Ammon's horn (tissue), 1 donor: ENCODE measurements at places on chromosomes 7 and 10.

GRCh38 chr7:50538478-50538877 lies 26.7 kb downstream of the DDC start:
- no peak for DNase-seq

GRCh38 chr7:8217200-8218068 lies 44.5 kb downstream of the ICA1 start:
- peak; percentile 80 for DNase-seq

DNA sequence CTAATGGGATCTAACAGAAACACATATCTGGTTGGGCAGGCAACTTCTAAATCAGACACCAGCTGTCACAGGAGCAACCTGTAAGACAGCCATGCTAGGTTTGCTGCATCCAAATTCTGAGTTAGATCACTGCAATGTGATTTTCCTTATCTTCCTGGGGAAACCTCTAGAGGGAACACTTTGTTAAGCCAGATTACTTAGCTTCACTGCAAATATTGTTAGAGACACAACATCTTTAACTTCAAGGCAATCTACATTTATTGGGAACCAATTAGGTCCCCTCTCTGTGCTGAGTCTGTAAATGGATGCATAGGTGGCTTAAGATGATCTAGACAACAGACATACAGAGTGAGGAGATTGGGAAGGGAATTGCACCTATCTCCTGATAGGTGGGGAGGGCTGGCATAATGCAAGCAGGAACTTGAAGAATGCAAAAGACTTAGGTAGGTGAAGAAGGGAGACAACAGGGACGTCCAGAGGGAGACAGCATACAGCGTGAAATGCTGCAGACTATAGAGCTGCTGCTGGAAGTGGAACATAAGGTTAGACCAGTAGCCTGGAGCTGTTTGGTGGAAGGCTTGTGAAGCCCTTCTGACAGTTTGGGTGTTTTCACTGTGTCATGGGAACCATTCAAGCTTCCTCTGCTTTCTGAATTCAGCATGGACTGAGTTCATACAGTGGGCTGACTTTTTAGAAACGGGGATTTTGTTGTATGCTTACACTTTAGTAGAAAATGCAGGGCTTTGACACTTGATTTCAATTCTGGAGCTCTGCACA lies 109.8 kb upstream of the ELMO1 start:
- DNase-seq = no peak

DNA sequence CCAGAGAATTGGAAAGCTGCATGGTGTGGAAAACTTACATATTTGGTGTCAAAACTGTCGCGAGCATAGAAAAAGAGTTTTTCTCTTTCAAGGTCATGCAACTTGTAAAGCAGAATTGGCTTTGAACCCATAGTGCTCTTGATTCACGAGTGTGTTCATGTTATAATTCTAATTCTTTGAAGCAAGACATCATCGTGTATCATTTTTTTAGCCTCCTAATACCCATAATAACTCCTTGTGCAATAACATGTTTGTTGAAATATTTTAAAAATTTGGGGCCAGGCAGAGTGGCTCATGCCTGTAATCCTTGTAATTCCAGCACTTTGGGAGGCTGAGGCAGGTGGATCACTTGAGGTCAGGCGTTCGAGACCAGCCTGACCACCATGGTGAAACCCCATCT lies 4.2 kb downstream of the CCL24 start:
- no peak for DNase-seq

DNA sequence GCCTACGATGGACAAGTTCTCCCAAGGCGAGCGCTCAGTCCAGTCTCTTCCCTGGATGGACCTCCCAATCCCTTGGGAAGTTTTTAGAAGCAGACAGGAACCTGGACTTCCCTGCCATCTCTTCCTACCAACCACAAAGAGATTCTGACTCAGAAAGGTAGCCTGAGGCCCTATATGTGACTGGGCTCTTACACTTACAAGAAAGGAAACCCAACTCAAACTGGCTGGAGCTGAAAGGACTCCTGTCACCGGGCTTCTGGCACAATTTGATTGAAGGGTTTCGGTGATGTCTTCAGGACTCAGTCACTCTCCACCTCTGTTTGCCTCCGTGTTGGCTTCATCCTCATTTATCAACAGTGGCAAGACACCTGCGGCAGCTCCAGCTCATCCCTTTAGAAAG lies 3.7 kb upstream of the COL13A1 start:
- DNase-seq = no peak

GRCh38 chr7:121076350-121077164 lies 88.0 kb downstream of the CPED1 start:
- DNase-seq = no peak

GRCh38 chr10:102431452-102432124 lies 786 bp downstream of the CUEDC2 start:
- no peak for DNase-seq

GRCh38 chr10:119237722-119238436 lies 30.5 kb downstream of the GRK5 start:
- DNase-seq = no peak

GRCh38 chr10:132158122-132158741 lies 28.5 kb upstream of the DPYSL4 start:
- DNase-seq = no peak

- no peak for DNase-seq
Measured at GRCh38 chr7:93944673-93945072, 23.1 kb downstream of the GNG11 start.

DNA sequence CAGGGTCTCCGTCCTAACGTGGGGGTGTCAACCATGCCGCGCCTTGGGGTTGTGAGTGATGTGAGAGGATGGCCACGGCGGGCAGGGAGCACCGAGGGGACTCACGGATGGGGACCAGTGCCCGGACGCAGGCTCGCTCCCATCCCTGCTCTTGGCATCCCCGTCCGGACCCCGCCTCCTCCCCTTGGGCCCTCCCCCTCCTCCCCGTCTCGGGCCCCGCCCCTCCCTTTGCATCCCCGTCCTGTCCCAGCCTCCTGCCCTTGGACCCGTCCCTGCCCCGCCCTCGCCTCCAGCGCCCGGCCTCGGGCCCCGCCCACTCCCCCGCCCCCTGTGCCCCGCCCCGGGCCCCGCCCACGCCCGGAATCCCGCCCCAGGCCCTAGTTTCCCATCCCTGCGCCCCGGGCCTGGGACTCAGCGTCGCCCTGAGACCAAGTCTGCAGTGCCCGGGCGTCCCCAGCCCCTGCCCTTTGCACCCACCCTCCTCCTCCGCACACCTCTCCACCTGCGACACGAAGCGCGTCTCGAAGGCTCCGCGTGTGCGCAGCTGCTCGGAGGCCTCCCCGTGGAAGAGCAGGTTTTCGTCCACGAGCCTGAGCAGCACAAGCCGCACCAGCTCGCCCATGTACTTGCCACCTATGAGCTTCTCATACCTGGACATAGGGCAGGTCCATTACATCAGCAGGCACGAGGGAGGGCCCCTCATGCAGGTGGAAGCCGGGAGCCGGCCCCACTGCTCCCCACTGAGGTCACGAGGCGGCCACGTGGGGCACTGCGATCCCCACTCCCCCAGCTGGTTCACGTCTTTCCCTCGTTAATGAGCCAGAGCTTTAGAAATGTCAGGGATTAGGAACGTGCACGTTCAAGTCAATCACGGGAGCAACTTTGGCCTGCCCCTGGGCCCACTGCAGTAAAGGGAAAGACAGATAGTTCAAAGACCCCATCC lies 5.1 kb upstream of the MYL7 start:
- peak; percentile 83 for DNase-seq

DNA sequence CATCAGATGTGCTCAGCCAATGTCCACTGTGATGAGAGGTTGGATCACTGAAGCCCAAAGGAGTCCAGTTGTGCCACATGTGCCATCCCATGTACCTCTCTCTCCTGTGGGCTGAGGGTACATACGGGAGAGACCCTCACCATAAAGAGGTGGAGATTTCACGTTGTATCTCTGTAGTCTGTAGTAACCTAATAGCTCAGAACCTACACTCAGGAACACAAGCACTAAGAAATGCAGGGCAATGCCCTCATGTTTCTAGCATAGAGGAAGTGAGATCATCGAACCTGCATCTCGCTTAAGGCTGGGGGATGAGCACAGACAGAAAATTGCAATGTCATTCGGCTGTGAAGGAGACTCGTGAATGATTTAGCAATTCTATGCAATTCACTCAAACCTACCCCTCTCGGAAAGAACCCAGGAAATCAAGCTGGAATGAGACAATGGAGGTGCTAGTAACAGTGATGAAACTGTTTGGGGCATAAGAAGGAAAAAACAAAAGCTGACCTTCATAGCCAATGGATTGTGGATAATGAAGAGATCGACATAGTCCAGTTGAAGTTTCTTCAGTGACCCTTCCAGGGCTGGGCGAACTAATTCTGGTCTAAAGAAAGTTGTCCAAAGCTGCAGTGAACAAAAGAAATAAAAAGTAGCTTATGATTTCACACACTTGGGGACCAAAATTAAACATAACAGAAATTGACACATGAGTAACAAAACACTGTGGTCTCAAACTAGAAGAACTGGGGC lies 80.3 kb upstream of the UCN3 start:
- no peak for DNase-seq

- no peak for DNase-seq
Measured at GRCh38 chr10:16602104-16602775, 80.6 kb upstream of the C1QL3 start.

- DNase-seq = peak; percentile 85
Measured at GRCh38 chr10:88386821-88387773, 196.0 kb downstream of the RNLS start.

DNA sequence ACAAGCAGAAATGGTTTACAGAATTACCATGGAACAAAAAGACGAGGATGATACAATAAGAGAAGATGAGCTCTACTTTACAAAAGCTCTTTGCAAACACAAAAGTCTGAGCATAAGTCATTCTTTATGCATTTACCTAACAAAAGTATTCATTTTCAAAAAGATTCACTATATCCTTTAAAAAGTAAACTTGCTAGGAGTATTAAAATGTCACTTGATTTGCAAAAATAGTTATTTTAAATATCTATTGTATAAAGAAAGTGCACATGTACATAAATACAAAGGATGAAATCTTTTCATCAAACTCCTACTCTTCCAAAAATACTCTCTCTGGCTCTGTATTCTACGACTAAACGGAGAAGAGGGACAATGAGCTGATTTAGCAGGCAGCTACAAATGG lies 146.4 kb upstream of the STEAP1 start:
- DNase-seq = no peak

DNA sequence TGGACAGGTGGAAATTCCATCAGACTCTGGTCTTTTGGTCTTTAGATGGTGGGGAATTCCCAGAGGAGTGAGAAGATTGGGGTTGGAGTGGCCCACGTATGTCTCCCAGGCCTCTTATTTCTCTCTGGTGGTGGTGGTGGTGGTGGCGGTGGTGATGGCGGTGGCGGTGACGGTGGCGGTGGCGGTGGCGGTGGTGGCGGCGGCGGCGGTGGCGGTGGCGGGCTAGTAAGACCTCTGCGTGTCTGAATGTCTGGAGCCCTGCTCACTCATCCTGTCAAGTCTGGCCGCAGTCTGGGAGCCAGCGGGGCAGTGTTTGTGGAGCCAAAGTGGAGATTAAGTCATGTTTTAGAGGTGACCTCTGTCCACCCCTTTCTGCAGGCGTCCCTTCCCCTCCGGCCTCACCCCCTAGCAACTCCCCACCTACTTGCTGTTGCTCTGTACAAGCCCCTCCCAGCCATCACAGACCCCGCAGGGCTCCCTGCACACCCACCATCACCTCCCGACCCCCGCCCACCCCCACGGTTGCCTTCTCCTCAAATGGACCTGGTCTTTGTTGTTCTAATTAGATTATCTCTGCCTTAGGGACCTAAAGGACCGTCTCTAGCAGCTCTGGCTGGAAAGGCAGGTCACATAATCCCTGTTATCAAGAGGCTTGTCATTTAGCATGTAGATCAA lies 165.0 kb upstream of the TBX20 start:
- no peak for DNase-seq

DNA sequence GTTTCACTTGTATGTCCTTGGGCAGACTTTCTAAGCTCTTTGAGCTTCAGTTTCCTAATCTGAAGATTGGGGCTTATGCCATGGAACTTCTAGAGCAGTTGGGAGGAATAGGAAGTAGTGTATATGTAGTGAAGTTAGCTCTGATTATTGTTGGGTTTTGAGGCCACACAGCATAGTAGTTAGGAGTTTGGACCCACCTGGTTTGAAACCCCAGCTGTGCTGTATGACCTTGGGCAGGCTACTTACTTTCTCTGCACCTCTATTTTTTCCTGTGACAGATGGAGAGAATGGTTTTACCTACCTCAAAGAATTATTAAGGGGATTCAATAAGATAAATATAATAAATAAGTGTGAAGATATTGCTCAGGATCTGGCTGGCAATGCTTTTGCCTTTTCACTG lies 61.4 kb upstream of the ADRB1 start:
- no peak for DNase-seq

- no peak for DNase-seq
Measured at GRCh38 chr7:87480386-87480785, 4.9 kb upstream of the ABCB4 start.

DNA sequence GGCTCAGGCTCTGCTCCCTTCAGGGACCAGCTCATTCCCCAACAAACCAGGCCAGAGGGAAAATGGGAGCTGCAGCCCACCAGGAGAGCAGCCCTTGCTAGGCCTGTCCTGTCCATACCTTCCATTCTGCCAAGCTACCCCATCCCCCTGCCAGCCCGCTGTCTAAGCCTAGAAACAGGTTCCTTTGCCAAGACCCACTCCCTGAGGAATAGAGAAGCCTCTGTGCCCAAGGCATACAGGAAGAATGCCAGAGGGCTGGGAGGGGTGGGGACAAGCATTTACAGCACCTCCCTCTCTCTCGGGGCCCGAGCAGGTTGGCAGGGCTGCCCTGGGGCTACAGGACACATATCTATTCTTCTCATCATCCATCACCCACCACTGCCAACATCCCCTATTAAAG lies 178.3 kb downstream of the GRID1 start:
- peak; percentile 78 for DNase-seq

GRCh38 chr10:84715911-84716310 lies 387.5 kb downstream of the CCSER2 start:
- peak; percentile 10 for DNase-seq

GRCh38 chr7:117386110-117386706 lies 41.1 kb downstream of the ASZ1 start:
- DNase-seq = no peak

DNA sequence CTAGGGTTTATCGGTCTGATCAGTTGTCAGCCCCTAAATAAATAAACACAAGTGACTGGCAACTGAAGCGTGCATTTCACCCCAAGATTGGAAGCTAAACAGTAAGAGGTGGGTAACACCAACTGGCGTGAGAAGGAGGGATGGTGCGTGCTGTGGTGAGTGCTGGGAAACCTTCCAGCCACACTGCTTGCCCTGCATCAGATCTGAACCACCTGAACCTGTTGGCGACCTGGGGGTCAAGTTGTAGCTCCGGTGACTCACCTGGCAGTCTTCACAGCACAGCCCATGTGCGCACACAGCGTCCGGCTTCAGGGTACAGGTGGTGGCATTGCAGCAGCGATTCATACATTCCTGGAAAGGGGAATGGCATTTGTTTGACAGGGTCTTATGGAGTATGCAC lies 170.1 kb downstream of the FANK1 start:
- DNase-seq = no peak

DNA sequence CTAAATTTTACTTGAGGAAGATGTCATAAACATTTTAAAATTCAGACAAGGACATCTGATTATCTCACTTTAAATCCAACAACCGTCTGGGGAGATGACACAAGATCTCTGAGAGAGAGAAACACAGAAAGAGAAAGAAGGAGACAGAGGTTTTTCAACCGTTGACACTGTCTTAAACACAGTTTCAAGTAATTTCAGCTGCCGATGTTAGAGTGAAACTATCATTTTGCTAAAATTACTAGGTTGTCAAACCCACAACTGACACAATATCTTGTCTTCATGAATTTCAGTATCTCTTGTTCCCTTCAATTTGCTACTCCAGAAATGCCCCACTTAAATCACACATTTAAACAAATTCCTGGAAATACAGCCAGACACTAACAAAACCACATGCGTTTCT lies 174.8 kb downstream of the RAPGEF5 start:
- no peak for DNase-seq
